ENCODE measurements at places on chromosomes 11 and 22.

DNA sequence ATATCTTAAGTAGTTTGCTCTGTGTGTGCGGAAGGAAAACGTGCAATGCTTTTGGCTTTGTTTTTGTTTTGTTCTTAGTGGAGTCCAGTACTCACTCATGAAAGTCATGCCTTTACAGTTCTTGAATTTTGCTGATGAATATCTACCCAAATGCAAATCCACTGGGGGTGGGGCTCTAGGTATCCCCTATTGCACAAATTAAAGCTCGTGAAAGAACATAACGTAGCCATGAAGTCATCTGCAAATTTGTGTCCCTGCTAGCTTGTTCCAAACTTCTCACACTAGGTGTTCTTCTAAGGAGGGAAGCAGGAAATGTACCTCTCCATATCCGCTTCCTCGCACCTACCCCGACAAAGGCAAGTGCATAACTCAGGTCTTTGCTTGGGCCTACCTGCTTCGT is 118.9 kb downstream of the MICAL3 start:
- DNase-seq, result no peak

DNA sequence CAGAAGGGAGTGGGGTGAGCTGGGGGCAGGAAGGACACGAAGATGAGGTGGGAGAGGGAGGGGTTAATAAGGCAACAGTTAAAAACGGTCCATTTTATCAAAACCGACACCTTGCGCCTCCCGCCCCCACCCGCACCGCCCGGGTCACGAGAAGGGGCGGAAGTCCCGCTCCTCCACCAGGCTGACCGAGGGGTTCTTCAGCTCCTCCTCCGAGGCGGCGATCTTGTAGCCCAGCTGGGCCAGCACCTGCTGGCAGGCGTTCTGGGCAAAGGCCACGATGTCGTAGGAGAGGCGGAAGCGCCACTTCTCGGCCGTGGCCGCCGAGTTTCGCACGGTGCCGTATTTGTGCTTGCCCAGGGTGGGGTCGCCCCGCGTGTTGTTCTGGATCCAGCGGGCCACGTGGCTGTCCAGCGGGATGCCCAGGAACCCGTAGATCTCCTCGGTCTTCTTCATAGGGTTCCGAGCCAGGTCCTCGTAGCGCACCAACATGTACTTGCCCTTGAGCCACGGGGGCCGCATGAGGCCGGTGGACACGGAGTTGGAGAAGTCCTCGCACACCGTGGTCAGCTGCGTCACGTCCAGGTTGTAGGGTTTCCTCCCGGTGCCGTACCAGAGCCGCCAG is 15.8 kb downstream of the CHST1 start:
- DNase-seq, result no peak

GRCh38 chr22:31230155-31230870 is 18.2 kb downstream of the LIMK2 start:
- no peak for DNase-seq

- no peak for DNase-seq
Observed at GRCh38 chr22:42805998-42806830, 50.9 kb downstream of the ARFGAP3 start.

DNA sequence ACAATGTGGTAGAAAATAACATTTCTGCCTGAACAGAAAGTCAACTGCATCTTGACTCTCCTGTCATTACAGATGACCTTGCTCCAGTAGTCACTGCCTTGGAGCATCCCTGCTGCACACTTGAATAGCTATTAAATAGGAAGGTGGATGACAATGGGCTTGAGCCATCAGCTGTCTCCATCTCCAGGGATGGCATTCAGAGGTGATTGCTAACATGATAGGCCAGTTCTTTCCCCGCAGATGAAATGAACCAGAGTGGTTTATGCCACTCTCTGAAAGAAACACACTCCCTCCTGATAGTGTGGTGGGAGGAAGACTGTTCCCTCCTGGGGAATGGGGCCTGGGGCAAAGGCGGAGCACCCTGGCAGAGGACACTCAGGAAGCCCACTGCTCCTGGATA is 57.1 kb upstream of the OLFML1 start:
- no peak for DNase-seq

GRCh38 chr22:42996646-42997365 is 18.1 kb downstream of the PACSIN2 start:
- DNase-seq, result no peak

DNA sequence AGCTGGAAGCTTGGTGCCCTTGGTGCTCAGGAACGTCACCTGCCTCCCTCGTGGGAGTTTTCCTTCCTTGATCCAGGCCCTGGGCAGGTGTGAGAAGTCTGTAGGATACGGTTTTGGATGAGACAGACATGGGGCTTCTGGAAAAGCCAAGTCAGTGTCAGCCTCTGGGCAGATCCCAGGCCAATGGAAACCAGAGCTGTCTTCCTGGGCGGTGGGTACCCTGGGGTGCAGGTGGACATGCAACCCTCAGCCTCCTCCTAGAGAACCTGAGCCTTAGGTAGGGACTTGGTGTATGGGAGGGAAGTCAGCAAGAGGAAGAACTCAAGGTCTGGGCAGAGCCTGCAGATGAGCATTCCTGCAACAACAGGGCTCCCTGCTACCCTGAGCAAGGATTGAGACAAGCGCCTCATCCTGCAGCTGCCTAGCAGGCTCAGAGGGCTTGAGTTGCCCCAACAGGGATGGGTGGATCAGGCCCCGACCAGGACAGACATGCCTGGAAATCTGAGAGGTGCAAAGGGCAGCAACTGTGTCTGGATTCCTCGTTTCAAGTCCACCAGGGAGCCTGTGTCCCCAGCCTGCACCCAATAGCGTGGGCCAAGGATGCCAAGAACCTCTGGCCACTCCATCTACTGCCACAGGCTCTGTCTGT is 37.6 kb upstream of the SYT13 start:
- no peak for DNase-seq

GRCh38 chr22:46381731-46382130 is 46.2 kb downstream of the TRMU start:
- DNase-seq, result no peak

- DNase-seq, result no peak
Observed at GRCh38 chr11:36953976-36954375, 355.9 kb upstream of the RAG2 start.

DNA sequence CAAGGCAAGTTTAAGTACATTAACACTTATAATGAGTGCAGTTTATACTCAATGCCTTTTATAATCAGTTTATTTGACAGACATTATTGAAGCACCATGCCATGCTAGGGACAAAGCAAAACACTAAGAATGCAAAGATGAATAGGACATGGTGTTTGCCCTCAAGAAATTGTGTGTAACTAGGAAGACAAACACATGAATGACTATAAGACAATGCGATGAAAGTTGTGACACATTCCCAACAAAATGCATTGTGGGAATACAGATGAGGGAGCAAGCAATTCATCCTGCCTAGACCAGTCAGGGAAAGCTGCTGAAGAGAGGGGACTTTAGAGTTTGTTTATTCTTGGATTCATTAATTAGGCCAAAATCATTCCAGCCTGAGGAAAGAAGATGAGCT is 133.8 kb upstream of the TRPC6 start:
- DNase-seq, result no peak

DNA sequence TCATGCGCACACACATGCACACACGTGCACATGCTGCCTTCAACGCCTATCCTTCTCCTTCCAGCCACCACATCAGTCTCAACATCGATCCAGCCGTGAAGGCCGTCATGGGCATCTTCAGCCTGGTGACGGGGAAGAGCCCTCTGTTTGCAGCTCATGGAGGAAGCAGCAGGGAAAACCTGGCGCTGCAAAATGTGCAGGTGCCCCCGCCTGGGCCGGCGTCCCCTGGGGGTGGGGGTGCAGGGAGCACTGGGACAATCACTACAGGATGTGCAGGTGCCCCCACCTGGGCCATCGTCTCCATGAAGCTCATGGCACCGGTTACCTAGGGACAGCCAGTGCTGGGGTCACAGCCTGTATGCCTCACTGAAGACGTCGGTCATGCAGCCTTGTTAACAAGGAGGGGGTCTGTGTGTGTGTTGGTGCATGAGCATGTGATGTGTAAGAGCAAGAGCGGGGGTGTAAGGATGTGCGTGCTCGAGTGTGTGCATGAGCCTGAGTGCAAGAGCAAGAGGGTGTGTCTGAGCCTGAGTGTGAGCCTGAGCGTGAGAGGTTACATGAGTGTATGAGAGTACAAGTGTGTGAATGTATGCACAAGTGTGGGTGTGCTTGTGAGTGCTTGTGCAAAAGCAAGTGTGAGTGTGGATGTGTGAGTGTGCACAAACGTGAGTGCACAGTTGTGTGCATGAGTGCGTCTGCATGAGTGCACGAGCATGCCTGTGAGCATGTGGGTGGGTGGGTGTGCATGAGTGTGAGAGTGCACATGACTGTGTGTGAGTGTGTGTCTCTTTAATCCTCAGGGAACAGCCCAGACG is 31.5 kb downstream of the NADSYN1 start:
- no peak for DNase-seq

DNA sequence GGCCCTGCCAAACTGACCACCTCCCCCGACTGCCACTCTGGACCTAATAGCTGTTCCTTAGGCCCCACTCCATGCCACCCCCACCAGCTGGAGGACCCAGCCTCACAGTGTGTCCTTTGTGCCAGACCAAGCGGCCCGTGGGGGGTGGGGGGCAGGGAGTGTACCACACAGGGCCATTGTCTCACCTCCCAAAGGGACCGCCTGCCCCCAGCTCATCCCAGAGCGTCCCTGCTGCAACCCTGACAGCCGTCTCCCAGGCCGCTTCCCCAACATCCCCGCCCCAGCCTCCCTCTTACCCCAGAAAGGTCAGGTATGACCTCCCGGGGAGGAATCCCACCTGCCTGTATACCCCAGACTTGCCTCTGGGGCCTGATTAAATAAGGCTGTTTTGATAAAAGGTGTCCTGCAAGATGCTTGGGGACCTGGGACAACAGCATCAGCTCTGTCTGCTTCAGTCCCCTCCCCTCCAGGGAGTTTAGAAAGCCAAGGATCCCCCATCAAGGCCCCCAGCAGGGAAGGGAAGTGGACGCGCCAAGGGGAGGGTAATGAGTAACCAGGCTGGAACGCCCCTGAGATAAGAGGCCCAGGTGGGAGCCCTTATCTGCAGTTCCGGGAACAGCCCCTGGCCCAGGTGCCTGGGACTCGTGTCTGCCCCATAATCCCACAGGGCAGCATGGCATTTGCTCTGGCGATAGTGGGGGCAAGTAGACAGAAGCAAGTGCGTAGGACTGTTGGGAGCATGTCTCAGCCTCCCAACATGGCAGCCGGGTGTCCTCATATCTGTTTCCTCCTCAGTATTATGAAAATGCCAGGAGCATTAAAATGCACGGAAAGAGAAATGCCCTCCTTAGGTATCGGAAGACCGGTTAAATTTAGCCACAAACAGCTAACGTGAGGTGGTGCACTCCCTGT is 9.0 kb downstream of the CDC42EP1 start:
- DNase-seq, result no peak

DNA sequence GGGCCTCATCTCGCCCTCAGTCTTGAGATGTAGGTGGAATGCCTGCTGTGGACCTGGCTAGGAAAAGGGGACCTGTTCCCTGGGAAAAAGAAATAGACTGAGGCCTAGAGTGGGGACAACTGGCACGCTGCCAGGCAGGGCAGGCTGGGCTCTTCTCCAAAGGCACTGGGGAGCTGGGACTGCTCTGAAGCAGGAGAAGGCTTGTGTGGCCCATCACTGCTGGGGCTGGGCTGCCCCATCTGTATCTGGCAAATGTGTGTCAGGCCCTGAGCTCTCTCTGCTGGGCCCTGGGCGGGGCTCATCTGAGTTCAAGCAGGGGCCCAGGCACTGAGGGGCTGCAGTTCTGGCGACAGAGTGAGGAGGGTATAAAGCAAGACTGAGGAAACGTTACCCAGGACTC is 32.9 kb downstream of the ARVCF start:
- DNase-seq, result no peak

DNA sequence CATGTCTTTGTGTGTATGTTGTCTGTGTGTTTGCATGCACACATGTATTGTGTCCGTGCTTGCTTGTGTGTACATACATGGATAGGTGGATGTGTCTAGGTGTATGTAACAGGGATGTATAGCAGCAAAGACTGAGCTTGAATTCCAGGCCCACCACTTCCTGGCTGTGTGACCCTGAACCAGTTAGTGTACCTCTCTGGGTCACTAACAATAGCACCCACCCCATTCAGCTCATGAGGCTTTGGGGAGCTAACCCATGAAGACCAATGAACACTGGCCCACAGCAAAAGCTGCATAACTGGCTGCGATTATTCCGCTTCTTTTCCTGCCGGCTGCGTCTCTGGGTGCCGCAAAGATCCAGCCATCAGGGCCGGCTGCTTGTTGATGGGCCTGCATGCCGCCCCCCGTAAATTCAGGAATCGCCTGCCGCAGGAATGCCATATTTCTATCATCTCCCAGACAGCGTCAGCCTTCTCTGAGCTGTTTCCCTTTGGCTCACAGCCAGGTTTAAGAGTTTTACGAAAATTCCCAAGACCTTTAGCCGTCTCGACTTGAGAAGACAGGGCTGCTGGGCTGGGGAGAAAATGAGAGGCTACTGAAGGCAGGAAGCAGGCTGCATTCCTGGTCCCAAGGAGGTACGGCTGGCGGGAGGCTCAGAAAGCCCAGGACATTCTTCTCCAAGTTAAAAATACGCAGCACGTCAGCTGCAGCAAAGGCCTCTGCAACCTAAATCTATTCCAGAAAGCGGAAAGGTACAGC is 224.6 kb downstream of the MN1 start:
- no peak for DNase-seq

GRCh38 chr11:44509296-44509695 is 56.2 kb upstream of the CD82 start:
- DNase-seq, result no peak

DNA sequence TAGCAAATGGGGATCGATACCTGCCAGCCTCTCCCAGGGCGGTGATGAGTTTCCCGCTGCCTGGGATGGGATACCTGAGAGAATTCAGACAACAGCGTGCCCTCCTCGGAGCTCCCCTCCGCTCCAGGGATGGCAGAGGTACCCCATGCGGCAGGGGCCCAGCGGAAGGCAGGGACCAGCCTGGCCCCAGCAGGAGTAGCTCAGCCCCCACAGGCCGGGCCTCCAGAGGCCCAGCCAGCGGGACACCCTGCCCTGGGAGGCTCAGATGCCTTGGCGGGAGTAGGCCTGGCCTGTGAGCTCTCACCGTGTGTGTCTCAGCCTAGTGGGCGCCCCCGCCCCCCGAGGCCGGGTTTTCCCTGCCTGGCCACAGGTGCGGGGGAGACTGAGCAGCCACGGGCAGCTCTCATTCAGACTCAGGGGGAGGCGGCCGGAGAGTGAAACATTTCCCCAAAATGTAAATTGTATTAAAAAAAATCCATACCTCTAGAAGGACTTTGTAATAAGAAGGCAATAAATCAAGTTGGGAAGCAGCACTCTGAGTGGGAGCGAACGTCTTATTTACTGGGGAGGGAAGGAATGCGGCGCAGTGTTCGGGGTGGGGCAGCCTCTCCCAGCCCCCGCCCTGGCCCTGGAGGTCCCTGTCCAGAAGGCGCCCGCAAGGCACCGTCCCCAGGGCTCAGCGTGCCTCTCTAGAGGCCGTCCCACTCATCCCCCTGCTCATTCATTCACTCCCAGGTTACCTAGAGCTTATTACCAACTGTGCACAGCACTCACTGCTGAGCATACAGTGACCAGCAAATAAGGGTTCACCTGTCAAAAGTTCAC is 888.0 kb downstream of the BRD1 start:
- DNase-seq, result no peak
